ENCODE measurements at places on chromosomes 13 and 19.

GRCh38 chr13:47846886-47847285 lies 154.2 kb downstream of the SUCLA2 start:
- no peak for DNase-seq

- DNase-seq = no peak
Measured at GRCh38 chr13:28613562-28613961, 45.4 kb upstream of the POMP start.

DNA sequence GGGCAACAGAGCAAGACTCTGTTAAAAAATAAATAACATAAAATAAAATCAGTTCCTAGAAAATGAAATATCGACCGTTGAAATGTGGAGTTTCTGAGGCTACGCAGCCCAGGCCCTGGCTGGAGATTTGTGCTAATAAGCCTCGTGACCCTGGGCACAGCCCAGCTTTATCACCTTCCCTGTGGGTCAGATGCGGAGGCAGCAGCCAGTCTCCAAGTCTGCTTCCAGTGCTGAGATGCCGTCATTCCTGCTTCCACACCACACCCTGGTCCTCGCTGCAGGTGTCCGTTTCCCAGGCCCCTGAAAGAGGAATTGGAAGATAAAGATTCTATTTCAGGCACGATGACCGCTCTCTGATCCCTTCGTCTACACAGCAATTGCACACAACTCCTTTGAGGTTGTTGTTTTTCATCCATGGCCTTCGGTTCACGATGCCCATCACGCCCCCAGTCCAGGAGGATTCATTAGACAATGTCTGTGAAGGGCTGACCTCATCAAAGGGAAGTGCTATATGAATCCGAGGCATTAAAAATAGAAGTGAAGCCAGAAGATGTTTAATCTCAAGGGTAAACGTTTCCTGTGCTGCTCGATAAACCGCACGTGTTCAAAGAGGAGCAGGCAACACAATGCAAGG lies 48.3 kb upstream of the ATP11A start:
- no peak for DNase-seq

- no peak for DNase-seq
Measured at GRCh38 chr13:112171570-112171965, 104.6 kb downstream of the SOX1 start.

Data from stimulated activated CD4-positive, alpha-beta T cell treated with anti-CD3 and anti-CD28 coated beads, Interleukin-15, amount 100 ng/mL, for 1 hour (primary cell).